ENCODE measurements at places on chromosomes 6 and 20.

DNA sequence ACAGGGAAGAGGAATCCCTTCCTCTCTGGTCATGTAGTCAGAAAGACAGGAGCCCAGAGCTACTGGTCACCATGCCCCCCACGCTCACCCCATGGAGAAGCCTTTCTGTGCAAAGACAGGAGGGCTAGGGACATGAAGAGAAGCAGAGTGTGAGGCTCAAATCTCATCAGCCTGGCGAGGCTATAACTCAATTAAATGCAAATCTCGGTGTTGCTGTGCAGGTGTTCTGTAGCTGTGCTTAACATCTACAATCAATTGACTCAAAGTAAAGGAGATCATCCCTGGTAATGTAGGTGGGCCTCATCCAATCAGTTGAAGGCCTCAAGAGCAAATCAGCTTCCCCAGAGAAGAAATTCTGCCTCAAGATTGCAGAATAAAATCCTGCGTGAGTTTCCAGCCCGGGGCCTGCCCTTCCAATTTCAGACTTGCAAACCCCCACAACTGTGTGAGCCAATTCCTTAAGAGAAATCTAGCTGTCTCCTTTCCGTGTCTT, 64.4 kb downstream of the CHMP4B start:
- DNase-seq = no peak

- no peak for DNase-seq
Observed at GRCh38 chr6:169160855-169161560, 92.6 kb downstream of the THBS2 start.

- no peak for DNase-seq
Observed at GRCh38 chr6:40881501-40881900, 157.5 kb downstream of the UNC5CL start.

DNA sequence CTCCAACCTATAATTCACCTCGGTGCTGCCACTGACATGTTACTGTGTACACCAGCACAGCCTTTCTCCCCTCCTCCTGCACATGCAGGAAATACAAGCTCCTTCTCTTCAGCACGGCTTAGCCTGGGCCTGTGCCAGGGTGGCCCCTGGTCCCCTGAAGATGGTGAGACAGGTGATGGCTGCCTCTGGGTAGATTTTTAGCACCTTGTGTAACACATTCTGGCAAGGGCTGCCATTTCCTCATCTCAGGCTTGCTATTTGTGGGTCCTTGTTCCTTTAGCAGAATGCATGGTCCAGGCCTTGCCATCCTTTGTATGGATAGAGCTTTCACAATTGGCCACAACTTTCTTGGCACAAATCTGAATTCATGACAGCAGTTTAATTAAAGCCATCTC, 151.3 kb downstream of the CDC5L start:
- no peak for DNase-seq

GRCh38 chr6:33439956-33440648, 14.3 kb upstream of the ZBTB9 start:
- DNase-seq = no peak

DNA sequence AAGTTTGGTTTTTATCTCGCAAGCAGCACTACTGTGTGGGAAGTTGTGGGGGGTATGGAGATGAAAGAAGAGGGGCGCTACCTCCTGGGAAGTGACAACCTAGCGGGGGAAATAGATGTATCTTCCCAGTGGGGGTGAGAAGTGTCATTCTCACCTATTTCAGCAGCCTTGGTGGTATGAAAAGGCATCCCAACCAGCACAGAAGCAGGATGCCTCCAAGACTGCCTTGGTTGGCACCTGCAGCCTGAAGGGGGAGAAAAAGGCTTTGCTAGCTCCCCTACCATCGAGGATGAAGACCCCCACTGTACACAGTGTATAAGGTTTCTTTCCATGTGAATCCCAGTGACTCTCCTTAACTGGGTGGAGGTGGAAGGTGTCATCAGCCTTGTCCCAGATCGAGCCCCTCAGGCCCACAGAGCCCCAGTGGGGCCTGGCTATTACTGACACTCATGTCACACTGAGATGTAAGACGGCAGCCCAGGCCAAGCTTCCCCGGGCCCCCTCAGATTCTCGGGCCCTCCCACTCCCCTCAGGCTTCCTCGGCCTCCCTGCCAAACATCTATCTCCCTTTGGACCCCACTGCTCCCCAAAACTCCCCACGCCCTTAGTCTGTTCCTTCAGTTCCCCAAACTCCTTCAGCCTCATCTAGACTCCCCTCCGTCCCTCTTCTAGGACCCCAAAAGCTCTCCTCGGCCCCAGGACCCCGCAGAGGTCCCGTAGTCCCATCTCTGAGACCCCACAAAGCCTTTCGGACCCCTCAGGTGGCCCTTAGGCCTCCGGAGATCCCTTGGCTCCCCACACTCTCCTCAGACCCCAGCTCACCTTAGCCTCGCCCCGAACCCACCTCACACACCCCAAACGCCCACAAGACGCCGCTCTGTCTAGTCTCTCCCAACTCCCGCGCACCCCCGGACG, 688 bp downstream of the COMMD7 start:
- DNase-seq = no peak

GRCh38 chr20:48781634-48782033, 46.2 kb downstream of the PREX1 start:
- no peak for DNase-seq

GRCh38 chr6:97081010-97081590, 156.6 kb downstream of the KLHL32 start:
- DNase-seq = no peak

- DNase-seq = no peak
Observed at GRCh38 chr6:128713461-128713860, 169.5 kb upstream of the LAMA2 start.

- no peak for DNase-seq
Observed at GRCh38 chr6:98928688-98929087, 19.1 kb downstream of the FBXL4 start.

- peak; percentile 91 for DNase-seq
Observed at GRCh38 chr20:23145281-23145700, 59.2 kb upstream of the CD93 start.

- no peak for DNase-seq
Observed at GRCh38 chr20:63747622-63748069, 8.1 kb downstream of the SLC2A4RG start.

DNA sequence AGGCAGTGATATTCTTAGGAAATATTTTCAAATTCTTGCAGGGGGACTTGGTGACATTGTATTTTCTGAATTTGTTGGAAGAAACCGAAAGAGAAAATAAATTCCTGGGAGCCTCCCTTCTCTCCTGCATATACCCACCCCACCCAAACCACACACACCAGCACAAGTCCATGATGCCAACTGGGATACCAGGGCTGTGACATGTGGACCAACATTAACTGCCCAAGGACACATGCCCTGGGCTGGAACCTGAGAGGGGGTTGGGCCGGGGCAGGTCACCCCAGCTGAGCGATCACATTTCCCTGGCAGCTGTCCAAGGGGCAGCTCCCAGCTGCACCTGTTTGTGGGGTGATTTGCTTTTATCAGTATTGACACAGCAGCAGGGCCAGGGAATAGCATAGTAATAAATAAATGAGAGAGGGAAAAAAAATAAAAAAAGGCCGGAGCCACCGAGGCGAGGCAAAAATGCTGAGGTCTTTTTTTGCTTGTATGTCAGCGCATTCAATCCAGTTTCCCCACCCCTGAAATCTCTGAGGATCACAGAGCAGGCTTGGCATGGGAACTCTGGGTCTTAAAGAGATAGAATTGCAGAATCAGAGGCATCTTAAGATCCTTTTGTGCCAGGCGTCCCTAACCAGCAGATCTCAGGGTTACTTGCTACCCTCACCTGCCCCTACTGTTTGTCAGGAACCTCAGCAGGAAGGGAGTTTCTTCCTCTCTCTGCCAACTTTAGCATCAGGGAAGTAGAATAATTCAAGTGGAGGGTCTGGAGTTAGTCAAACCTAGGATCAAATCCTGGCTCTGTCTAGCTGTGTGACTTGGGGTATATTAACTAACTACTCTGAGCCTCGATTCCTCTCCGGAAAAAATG, 66.5 kb upstream of the PIM1 start:
- peak; percentile 55 for DNase-seq

DNA sequence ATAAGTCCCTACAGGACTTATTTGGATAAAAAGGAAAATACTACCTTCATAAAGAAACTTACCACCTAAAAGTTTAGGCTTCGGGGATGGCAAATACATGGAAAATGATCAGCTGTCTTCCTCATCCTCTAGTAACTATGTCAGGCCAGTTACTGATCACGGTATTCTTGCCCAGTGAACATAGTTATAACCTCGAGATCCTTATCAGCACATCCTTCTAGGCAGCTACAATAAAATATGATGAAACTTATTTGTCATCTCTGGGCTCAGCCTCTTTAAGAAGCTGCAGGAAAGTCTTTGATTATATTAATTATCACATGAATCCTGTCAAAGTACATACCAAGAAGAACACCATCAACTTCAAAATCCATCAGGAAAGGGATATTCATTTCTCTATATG, 41.8 kb downstream of the SF3B5 start:
- DNase-seq = no peak

GRCh38 chr6:31156641-31157040, 961 bp downstream of the CCHCR1 start:
- DNase-seq = no peak

GRCh38 chr6:157912326-157912725, 69.3 kb upstream of the SYNJ2 start:
- DNase-seq = peak; percentile 90

- DNase-seq = no peak
Observed at GRCh38 chr20:34165018-34165619, 53.1 kb upstream of the EIF2S2 start.

DNA sequence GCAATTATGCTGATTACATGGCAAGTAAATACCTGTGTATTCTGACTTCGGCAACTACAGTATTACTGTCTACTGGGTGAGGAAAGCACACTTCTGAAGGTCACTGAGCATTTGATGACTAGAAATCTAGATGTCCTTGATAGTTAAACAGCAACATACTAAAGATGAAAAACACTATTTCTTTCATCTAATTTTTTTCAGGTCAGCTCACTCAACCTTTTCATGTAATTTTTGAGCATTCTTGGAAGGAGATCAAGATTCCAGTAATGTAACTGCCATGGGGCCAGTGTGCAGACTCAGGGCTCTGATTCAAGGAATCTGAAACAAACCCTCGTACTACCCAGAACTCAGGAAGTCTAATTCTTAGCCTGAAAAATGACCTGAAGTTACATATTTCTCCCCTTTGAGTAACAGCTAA, 222.6 kb upstream of the TAB2 start:
- peak; percentile 66 for DNase-seq

GRCh38 chr6:163655217-163656121, 241.0 kb downstream of the QKI start:
- no peak for DNase-seq

- no peak for DNase-seq
Observed at GRCh38 chr6:57226221-57226620, 4.1 kb upstream of the RAB23 start.

DNA sequence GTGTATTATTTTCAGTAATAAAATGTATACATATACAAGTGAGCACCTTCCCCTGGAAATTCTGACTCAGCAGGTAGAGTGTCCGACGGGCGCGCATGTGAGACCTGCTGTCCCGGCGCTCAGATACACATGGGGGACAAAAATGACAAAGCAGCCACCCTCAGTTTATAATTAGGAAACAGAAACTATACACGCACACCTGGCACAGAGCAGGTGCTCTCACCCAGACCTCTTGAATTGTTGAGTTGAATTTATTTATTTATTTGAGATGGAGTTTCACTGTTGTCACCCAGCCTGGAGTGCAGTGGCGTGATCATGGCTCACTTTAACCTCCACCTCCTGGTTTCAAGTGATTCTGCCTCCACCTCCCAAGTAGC, 180.4 kb downstream of the ZDHHC14 start:
- no peak for DNase-seq

GRCh38 chr6:136469154-136469553, 81.1 kb downstream of the MAP7 start:
- no peak for DNase-seq

DNA sequence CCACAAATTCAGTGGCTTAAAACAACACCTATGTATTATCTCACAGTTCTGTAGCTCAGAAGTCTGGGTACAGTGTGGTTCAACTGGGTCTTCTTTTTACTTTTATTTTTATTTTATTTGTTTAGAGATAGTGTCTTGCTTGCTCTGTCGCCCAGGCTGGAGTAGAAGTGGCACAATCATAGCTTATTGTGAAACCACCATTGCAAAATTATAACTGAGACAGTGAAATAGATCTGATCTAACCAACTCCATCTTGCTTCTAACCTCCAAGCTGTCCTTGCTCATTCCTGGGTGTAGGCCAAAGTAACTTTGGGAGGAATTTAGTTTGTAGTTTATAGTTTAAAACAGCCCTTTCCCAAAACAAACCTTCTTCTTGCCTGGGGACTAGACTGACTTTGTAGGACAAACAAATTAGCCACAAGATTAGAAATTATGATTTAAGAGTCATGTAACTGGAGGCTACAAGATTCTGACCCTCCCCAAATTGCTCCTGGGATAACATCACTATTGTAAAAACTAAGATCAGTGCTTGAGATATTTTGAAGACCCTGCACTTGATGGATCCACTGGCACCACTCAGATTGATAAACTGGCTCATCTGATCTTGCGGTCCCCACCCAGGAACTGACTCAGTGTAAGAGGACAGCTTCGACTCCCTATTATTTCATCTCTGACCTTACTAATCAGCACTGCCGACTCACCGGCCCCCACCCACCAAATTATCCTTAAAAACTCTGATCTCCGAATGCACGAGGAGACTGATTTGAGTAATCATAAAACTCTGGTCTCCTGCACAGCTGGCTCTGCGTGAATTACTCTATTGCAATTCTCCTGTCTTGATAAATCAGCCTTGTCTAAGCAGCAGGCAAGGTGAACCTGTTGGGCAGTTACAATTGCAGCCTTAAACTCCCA, 193.4 kb upstream of the CDYL start:
- peak; percentile 87 for DNase-seq

DNA sequence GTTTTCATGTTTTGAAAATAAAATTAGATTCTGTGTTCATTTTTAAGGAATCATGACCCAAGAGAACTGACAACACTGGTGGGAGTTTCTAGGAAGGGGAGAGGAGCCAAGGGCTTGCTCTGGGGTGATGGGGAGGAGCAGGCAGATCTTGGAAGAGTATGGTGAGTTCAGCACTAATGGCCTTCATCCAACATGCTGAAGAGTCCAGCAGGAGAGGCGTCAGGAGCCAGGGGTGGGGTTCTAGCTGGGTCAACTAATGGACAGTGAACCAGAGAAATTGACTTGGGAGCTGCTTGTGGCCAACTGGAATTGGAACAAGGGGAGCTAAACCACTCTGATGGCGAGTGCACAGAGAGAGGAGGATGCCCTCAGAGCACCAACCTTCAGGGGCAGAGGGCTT, 107.1 kb downstream of the MRPL14 start:
- peak; percentile 79 for DNase-seq

GRCh38 chr6:73511796-73512195, 9.0 kb downstream of the EEF1A1 start:
- DNase-seq = no peak

- DNase-seq = no peak
Observed at GRCh38 chr20:24432046-24432442, 37.4 kb upstream of the SYNDIG1 start.

- no peak for DNase-seq
Observed at GRCh38 chr20:37397954-37398749, 52.2 kb downstream of the SRC start.

- DNase-seq = no peak
Observed at GRCh38 chr6:121984956-121985355, 414.5 kb upstream of the HSF2 start.

- DNase-seq = peak; percentile 21
Observed at GRCh38 chr6:133748628-133749027, 140.3 kb upstream of the TCF21 start.

All from cardiac fibroblast (primary cell).